GM23248 (cell line): ENCODE measurements at places on chromosomes 5 and 9.

- DNase-seq, result no peak
Observed at GRCh38 chr5:132017316-132017715, 5.9 kb upstream of the ACSL6 start.

DNA sequence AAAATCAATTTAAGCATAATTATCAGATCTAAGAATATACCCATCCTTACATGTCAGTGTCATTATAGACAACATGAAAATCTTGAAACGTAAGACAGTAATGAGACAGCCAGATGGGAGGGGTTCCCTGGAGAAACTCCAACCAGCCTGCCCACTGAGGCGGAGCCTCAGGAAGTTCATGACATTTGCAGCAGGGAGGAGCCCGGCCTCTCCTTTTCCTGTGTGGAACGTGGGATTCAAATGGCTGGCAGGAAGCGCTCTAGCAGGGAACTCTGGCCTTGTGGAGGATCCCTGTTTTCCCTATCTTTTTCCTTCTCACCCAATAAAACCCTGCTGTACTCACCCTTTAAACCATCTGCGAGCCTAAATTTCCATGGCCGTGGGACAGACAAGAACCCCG, 176.6 kb upstream of the KCNN2 start:
- DNase-seq, result peak; percentile 8

GRCh38 chr9:90204128-90204831, 438.3 kb downstream of the DIRAS2 start:
- DNase-seq, result no peak

GRCh38 chr9:98380065-98380681, 124.7 kb upstream of the TBC1D2 start:
- DNase-seq, result peak; percentile 77

- no peak for DNase-seq
Observed at GRCh38 chr5:170622933-170623332, 119.1 kb downstream of the KCNIP1 start.
